NCI-H82 (cell line): ENCODE measurements at places on chromosomes 16 and 17.
A peak's percentile ranks its signal among the peaks of the same experiment; 100 is the strongest.

DNA sequence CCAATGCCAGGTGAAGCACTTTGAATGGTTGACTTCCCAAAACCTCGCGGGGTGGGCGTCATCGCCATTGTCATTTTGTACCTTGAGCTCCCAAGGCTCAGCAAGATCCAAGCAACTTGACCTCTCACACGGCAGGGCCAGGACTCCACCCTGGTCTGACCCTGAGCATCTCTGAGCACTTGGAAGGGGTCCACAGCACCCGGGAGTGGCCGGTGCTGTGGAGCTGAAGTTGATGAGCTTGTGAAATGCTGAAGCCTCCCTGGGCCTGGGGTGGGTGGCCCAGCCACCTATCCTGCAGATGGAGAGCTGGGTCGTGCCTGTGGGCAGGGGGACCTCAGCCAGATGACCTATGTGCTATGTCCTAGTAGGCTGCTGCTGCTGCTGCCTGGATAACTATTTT lies 283.3 kb upstream of the FOXF1 start:
- no peak for DNase-seq

DNA sequence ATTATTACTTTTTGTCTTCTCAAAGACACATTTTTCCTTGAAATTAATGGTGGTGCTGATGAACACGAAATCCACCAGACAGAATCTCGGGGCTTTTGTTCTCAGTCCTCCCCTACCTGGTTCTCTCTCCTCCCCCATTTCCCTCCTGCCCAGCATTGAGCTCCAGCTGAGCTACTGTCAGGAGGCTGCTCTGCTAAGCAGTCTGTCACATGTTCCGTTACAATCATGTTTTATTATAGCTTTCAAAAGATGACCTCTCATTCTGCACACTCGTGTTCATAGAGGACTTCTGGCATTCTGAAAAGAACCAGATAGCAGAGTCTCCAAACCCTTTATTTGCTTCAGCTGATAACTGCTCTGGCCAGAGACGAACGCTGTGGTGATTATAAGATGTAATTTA lies 732.5 kb upstream of the RBFOX1 start:
- DNase-seq = peak; percentile 63

DNA sequence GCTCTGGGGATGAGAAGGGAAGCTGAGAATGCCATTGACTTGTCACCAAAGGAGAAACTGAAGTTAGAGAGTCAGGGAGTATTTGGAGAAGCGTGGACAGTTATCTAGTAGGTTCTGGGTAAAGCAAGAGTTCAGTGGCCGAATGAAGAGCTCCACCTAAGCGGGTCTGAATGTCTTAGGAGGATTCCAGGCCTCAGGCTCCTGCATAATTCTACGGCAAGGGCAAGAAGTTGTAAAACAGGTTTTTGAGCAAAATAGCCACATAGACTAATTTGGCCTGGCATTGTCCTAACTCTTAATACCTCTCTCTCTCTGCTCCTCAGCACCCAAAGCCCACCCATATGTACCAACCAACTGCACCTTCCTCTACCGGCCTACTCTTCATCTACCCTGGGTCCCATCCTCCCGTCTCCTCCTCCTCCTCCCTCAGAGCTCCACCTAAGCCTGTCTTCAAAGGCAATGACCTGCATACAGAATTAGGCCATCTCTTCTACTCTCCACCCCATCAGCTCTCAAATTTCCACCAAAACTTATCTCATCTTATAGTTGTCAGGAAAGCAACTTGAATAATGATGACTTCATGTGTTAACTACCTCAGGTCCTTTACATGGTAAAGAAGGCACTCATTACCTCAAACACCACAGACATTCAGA lies 42.0 kb upstream of the KCNJ2 start:
- DNase-seq = no peak

DNA sequence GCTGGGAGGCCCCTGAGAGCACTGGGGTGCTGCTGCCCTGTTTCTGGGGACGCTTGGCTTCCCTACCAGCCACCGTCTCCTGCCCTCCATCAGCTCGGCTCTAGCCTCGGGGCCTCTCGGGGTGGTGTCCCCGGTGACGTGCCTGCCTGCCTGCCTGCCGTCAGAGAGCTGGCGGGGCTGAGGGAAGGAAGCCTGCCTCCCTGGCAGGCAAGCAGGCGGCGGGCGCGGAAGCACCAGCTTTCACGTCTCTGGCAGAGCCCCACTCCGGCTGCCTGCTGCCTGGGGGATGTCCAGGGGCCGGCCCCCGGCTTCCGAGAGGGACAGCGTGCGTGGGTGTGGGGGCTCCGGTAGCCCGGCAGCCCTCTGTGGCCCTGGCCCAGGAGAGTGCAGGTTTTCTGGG lies 9.3 kb downstream of the CENPX start:
- no peak for DNase-seq

- no peak for DNase-seq
Measured at GRCh38 chr17:50035945-50036344, 20.0 kb upstream of the ITGA3 start.

- no peak for DNase-seq
Measured at GRCh38 chr17:64355536-64356303, 34.9 kb downstream of the PECAM1 start.

- peak; percentile 73 for DNase-seq
Measured at GRCh38 chr16:55257966-55258613, 65.9 kb upstream of the IRX6 start.

GRCh38 chr17:69561462-69561861 lies 147.0 kb downstream of the MAP2K6 start:
- DNase-seq = no peak

DNA sequence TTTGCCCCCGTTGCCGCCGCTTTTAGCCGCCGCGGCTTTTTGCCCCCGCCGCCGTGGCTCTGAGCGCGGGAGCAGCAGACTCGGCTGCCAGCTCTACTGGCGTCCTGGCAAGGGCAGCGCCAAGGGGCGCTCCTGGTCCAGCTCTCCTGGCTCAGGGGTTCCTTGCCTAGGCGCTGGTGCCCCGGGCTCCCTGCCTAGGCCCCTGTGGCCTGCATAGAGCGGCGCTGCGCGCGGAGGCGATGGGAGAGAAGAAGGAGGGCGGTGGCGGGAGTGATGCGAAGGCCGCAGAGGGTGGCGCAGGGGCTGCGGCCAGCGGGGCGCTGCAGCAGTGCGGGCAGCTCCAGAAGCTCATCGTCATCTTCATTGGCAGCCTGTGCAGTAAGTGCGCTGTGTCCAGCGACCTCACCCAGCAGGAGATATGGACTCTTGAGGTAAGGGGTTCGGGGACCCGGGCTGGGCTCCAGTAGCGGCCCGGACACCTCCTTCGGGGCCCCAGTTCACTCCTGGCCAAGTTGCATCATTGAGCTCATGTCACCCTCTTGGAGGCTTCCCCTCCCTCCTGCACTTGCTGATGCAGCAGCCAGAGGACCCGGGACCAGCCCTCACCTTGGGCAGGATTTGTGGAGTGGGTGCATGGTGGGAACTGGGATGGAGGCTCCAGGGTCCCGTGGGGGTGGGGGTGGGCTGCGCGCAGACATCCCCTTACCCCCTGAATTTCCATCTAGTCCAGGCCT lies 1344.4 kb downstream of the TP53TG3F start:
- no peak for DNase-seq

DNA sequence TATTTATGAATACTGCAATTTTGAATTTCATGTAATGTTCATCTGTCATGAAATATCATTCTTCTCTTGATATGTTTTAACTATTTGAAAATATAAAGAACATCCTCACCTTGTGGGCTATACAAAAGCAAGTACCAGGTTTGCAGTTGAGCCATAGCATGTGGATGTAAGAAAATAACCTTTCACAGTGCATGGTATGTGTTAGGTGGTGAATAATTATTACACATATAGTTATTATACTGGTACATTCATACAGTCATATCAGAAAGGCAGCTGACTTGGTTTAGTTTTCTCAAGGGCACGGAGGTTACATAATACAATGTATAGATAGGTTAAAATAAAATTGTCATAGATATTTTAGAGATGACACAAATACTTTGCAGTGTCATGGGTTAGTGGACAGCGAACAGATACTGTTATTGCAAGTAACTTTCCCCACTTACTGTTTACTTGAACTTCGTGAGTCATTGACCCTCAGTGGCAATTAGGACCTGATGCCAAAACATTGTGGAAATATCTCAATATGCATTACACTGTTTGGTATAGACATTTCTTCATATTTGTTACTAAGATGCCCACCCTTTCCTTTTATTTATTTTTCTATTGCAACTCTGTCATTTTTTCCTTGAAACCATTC lies 445.4 kb upstream of the GOT2 start:
- DNase-seq = no peak

GRCh38 chr17:48637323-48638260 lies 11.4 kb upstream of the HOXB9 start:
- DNase-seq = no peak

DNA sequence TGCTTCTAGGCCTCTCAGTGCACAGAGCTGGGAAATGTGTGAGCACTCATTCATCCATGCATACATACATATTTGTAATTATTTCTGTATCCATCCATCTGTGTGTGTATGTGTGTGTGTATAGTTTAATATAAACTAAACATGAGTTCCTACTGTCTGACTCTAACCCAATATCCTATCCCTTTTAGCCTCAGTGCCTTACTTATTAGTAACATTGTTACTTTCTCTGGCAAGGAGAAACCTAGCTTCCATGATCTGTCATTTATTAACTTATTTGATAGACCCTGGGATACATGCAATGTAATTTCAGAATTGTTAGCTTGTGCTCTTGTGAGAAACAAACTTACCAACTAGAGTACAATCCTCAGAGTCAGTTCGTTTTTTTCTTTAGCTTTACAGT lies 59.0 kb upstream of the WSCD1 start:
- DNase-seq = no peak

DNA sequence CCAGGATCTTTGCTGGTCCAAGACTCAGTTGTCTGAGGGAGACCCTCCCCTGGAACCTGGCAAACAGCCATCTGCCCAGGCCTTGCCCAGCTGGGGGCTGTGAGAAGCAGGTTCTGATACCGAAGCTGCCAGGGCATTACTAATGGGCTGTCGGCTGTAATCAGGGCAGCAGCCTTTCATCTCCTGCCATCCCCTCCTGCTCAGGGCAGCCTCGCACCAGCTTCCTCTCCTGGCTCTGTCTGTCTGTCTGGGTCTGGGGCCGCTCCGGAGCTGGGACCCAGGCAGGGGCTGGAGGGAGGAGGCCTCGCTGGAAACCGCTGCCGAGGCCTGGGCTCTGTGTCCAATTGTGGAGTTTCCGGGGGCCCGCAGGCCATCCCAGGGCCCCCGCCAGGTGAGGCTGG lies 21.6 kb upstream of the BRD7 start:
- no peak for DNase-seq

GRCh38 chr16:85918436-85918835 lies 19.5 kb downstream of the IRF8 start:
- DNase-seq = no peak

- peak; percentile 68 for DNase-seq
Measured at GRCh38 chr17:76000016-76000754, 470 bp upstream of the CDK3 start.

DNA sequence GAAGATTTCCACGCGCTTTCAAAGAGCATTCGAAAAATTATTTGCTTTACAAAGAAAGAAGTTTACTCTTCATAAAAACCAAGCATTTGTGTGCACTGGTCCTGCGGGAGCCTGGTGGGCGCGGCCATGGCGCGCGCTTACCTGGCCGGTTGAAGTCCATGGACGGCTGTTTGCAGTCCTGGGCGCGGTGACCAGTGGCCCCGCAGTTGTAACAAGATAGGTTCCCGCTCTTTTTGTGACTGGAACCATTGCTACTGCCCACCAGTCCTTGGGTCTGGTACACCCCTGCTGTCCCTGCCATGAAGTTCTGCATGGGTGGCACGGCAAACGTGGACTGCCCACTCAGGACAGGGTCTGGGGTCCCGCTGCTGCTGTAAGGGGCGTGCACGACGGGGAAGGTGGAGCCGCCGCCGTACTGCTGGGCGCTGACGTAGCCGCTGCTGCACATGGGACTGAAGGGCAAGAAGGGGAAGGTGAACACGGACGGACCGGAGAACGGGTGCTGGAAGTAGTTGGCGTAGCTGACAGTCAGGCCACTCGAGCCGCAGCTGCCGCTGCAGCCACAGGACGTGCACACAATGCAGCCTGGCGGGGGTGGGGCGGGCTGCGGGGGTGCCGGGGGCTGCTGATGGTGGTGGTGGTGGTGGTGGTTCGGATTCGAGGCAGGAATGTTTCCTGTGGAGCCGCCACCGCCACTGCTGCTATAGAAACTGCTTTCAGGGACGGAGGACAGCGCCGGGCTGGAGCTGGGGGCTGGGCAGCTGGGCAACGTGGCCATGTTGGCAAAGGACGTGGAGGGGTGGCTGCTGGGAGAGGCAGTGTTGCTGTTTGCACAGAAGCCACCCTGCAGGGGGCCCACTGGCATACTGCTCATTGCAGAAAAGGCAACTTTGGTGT lies 19.5 kb downstream of the MAP1LC3B start:
- no peak for DNase-seq

DNA sequence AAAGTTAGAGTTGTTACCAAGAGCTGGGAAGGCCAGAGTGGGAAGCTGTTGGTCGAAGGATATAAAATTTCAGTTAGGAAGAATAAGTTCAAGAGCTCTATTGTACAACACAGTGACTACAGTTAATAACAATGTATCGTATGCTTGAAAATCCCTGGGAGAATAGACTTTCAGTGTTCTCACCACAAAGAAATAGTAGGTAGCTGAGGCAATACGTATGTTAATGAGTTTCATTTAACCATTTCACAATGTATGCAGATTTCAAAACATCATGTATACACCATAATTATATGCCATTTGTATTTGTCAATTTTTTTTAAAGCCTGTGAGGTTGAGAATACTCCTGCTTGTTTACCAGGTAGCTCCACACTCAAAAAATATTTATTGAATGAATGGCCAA lies 41.5 kb upstream of the MYOCD start:
- DNase-seq = no peak

DNA sequence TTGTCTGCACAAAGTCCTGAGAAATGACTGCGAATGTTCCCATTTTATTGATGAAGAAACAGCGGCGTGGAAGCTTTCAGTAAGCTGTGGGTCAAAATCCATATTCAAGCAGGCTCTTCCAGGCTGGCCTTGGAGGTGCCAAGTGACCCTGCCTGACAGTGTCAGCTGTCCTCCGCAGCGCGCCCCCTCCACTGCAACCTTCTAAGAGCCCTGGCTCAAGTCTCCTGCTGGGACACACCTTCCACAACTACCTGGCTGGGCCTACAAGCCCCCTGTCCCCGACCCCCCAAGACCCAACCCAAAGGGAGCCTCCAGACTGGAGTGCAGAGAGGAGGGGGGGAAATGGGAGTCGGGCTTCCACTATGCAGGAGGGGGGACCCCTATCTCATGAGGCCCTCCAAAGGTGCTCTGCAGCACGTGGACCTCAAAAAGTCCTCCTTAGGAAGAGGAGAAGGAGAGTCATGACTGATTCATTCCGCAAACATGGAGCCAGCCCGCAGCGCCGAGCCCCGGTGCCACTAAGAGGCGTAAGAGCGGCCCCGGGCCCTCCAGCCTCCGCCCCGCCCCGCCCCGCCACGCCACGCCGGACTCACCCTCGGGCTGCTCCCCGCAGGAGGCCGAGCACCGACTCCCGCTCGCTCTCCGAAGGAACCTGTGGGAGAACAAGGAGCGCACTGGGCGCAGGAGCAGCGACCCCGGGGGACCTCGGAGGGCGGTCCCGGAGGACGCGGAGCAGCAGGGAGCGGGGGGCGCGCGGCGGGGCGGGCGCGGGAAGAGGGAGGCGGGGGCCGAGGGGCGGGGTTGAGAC lies 574 bp downstream of the MPP3 start:
- peak; percentile 78 for DNase-seq

GRCh38 chr17:82097184-82097918 lies 685 bp downstream of the FASN start:
- peak; percentile 57 for DNase-seq

GRCh38 chr16:78396046-78396445 lies 296.6 kb downstream of the WWOX start:
- peak; percentile 15 for DNase-seq
